ENCODE measurements at places on chromosomes 3 and 15.

GRCh38 chr3:170815936-170816335 lies 54.1 kb downstream of the RPL22L1 start:
- DNase-seq = no peak

DNA sequence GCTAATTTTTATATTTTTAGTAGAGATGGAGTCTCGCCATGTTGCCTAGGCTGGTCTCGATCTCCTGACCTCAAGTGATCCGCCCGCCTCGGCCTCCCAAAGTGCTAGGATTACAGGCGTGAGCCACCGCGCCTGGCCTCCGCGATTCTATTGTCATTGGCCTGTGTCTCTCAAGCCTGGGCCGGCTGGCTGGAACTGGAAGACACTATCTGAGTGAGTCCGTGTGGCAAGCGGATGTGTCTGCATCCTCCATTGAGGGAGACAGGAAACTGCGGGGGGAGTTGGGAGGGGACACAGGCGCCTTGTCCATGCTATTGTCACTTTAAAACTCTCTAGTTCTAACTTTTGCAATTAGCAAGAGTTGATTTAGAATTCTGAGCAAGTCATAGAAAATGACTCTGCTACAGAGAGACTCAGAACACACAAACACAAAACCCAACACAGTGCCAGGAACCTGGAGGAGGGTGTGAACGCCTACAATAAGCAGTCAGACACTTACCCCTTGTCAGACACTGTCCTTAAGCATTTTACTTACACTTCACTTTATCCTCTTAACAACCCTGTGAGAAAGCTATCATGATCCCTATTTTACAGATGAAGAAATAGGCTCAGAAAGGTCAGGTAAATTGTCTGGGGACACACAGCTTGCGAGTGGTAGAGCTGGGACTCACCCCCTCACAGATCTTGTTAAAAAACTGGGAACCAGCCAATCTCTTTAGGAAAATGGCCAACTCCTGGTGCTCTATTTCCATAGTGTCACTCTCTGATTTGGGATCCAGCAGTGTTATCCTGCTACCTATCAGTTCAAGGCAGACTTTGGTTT lies 38.7 kb downstream of the ANP32A start:
- peak; percentile 87 for DNase-seq

- DNase-seq = no peak
Observed at GRCh38 chr15:50176869-50177268, 5.1 kb upstream of the SLC27A2 start.

- DNase-seq = no peak
Observed at GRCh38 chr3:193868590-193868989, 267.4 kb upstream of the HES1 start.

GRCh38 chr15:77506311-77507142 lies 85.8 kb downstream of the HMG20A start:
- DNase-seq = peak; percentile 87

- no peak for DNase-seq
Observed at GRCh38 chr3:146655333-146655996, 50.3 kb upstream of the PLSCR5 start.

DNA sequence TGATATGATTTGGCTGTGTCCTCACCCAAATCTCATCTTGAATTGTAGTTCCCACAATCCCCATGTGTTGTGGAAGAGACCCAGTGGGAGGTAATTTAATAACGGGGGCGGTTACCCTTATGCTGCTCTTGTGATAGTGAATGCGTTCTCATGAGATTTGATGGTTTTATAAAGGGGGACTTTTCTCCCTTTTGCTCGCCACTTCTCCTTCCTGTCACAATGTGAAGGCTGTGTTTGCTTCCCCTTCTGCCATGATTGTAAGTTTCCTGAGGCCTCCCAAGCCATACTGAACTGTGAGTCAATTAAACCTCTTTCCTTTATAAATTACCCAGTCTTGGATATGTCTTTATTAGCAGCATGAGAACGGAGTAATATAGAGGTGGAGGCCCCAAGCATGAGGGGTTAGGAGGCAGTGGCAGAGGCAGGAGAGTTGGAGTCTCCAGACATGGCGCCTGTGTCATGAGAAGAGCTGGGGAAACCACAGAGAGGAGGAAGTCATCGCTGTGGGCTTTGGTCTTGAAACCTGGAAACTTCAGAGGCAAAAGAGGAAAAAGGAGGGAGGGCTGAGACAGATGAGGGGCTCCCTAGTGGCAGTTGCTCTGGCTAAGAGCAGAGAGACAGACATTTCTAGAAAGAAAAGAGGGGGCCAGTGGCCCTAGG lies 107.8 kb upstream of the VEPH1 start:
- DNase-seq = no peak

DNA sequence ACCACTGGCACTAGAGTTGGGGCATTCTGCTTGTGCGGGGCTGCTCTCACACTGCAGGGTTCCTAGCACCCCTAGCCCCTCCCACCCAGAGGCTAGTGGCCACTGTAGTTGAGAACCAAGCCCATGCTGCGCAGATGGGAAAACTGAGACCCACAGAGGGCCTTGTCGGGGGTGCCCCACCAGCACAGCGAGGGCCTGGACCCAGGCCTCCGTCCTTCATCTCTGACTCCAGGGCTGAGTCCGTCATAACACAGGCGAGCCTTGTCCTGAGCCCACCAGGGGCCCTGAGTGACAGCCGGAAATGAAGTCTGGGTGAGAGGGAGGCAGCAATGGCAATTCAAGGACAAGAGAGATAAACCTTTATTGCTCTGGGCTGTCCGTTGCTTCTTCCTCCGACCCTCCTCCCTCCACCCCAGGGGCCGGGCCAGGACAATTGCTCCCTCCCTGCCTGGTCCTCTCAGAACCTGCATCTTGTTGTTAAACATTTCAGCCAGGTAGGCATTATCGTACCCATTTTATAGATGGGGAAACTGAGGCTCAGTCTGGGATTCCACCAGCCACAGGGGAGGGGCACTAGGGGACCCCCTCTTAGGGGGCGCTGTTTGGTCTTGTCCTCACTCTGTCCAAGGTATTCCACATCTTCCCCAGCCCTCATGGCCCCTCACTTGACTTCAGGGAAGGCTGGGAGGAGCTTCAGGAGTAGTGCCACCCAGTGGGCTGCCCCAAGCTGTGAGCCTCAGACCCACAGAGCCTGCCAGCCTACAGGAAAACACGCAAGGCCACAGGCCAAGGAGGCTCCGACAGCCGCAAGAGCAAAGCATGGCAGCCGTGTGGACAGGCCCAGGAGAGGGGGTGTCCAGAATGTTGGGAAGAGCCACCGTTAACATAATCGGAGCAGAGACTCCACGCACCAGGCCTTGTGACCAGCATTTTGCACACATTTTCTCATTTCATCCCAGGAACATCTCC lies 4.4 kb upstream of the GRIP2 start:
- DNase-seq = peak; percentile 8

GRCh38 chr15:71250936-71251583 lies 135.8 kb downstream of the THSD4 start:
- DNase-seq = no peak

DNA sequence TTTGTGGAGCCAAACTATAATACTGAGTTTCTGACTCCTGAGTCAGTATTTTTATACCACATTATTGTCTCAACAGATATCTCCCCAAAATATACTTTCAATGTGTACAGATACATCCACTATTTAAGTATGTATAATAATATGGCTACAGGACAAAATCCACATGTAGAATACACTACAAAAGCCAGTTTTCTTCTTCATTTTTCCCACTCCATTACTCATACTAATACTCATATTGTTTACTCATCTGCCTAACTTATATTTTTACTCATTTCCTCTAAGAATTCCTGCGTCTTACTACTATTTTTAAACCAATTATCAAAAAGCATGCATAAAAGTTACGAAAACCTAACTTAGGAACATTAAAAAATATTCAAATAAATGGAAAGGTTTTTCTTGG lies 440.8 kb downstream of the ZNF385D start:
- no peak for DNase-seq

- no peak for DNase-seq
Observed at GRCh38 chr15:90025489-90026033, 24.4 kb downstream of the ZNF710 start.

GRCh38 chr3:131807822-131808221 lies 227.0 kb downstream of the CPNE4 start:
- DNase-seq = no peak

DNA sequence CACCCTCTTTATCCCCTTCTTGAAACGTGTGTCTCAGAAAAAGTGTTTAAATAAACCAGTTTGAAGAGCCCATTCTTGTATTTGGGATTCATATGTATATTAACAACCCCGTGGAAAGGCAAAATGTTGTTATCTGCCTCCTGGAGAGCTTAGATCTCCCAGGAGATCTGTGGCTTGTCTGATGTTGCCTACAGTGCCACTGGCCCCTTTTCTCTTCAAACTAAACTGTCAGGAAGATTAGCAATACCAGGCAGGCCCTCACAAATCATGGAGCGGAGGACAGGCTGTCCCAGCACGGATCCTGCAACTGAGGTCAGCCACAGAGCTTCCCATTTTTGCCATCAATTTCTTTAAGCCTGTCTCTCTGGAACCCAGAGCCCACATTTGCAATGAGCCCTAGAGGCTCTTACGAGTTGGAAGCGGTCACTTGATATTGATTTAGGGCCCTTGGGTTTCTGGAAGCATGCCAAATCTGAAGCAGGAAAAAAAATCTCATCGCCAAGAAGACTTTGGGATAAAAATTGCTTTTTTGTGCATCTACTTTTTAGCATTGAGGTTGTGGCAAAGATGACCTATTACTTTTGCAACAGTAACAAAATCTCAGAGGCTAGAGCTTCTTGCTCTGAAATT lies 234.1 kb downstream of the OPA1 start:
- DNase-seq = no peak

DNA sequence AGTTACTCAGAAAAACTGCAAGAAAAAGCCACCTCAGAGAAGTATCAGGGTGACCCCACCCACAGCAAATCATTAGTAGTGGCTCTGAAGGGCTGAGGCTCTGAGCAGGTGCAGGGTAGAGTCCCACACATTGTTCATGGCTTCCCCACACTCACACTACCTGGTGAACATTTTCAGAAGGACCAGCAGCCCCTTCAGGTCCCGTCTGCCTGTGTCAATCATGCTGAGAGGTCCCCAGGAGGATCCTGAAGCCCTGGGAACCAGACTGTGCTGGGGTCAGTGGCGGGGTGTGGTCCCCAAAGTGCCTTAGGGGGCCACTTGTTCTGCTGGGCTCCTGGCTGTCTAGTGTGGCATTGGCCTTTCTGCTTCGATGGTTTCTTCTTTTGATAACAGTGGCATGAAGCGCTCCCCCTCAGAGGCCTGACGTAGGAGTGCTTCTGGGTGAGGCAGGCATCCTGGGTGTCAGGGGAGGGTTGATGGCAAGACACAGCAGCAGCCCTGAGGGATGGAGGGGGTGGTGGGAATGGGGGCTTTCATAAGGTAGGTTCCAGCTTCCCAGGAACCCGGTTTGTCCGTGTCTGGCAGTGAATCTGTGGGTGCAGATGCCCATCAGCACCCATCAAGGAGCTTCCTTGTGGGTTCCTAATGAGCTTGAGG lies 19.0 kb upstream of the FANCD2 start:
- no peak for DNase-seq

GRCh38 chr3:58623961-58624360 lies 42.6 kb downstream of the FAM3D start:
- no peak for DNase-seq

DNA sequence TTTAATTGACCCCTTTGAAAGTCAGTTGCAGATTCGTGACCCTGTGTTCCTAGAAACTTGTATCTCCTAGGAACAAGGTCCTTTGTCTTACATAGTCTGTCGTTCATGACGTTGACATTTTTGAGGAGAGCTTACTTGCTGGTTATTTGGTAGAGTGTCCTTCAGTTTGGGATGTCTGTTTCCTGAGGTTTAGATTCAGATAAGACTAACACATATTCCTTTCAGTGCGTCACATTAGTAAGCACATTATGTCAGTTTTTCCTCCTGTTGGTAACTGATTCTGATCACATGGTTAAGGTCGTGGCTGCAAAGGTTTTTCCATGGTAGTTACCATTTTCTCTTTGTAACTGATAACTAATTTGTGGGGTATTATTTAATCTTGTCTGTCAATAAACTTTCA lies 80.8 kb downstream of the PCCB start:
- no peak for DNase-seq

DNA sequence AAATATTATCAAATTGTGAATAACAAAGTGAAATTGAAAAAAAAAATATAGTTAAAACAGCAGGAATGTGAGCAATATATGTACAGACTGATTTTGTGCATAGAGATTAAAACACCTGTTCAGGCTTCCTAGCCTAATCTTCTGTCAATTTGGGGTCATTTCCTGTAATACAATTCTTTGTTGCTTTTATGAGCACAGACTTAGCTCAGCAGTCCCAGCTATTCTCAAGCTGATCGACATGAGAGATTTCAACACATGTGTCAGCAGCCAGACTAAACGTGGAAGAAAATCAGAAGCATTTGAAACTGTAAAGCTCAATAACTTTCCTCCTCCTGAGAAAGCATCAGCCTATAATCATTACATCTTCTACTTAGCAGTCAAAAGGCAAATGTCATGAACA lies 1.6 kb upstream of the FHIT start:
- no peak for DNase-seq

GRCh38 chr3:186826976-186827857 lies 15.3 kb upstream of the ADIPOQ start:
- DNase-seq = peak; percentile 87

DNA sequence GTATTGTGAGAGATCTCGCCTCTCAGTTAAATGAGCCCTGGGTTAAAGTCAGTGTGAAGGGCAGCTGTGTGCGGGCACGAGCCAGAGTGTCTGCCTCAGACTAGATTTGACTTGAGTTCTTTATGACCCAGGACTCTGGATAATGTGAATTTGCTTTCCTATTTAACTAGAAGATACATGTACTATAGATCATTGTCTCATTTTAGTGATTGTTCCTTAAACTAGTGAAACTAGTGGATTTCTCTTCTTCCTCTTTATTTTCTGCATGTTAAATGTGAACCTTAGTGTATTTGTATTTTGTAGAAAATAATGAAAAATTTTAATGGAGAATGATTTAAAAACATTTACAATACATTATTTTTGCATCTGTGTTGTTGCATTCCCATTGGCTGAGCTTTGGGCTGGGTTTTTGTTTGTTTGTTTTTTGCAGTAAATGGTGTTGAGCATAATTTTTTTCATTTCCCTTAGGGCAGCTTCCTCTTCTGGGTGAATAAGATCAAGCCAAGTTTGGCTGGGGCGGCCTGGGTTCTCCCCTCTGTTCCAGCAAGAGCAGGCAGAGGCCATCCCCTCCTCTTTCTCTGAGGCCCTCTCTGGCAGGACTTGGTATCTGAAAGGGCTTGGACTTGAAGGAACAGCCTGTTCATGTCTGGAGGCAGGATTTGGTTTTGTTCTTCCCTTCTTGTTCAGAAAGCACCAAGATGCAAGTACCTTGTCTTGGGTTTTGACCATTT lies 15.0 kb downstream of the GCSAM start:
- DNase-seq = peak; percentile 30

GRCh38 chr3:37751967-37752648 lies 109.6 kb upstream of the CTDSPL start:
- no peak for DNase-seq

- DNase-seq = no peak
Observed at GRCh38 chr3:159417761-159418160, 570.9 kb upstream of the IL12A start.
